ENCODE measurements at places on chromosomes 2 and 18.

DNA sequence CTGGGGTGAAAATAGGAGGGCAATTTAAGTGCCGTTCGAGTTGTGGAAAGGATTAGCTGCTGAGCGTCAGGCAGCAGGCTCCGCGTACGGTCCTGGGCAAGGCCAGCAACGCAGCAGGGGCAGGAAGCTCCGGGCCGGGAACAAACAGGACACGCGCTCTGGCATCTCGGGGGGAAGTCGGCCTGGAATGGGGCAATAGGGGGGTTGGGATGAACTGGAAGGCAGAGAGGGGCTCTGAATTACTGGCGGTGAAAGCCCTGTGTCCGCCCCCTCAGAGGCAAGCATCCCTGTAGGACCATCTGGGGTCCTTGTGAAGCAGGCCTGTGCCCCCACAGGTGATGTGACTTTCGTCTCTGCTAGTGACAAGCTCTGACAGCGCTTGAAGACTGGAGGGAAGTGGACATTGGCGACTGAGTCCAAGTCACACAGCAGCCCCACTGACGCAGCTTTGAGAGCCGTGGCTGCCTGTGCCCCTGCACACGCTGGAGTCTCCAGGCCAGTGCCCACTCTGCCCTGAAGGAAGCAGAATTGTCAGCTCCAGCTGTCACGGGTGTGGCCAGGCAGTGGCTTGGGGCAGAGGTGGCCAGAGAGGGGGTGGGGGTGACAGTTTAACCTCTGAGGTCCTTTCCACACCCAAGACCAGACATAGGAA lies 22.3 kb downstream of the GPR35 start:
- peak; percentile 10 for DNase-seq

DNA sequence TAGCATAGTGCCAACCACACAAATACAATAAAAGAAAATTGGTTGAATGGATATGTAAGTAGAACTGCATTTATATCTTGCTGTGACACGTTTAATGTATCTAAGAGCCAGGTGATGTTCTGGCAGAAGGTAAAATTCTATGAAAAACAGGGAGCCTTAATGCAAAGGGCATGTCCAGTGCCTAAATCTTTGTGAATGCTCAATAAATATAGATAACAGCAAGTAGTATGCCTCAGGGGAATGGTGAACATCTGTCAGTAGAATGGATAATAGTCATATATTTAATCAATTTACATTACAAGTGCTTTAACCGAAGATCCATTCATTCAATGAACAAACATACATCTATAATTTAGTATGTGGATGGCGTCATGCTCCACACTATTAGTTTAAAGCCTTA lies 43.7 kb upstream of the NYAP2 start:
- no peak for DNase-seq

DNA sequence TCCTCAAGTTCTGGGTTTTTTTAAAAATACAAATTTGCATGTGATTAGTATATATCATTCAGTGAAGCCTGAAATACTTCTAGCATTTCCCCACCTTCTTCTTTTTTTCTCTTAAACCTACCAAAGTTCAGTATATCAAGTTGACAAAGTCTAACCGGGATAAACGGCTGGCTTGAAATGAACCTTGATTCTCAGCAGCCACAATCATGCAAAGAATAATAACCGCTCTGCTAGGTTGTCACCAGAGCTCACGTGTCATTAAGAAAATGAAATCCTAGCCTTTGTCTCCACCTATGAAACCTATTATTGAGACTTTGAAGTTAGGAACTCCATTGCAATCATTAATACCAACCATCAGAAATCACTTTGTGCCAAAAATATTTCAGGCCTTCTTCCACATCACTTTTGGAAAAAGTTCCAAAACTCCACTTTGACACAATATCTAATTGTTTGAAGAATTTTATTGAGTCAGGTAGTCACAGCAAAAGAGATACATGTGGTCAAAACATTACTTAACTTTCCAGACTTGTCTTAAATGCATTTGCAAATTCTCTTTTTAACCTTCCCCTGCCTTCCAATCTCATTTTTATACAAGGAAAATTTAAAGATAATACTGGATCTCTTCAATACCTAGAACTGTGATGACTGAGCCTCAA lies 285.6 kb upstream of the ACVR2A start:
- DNase-seq, result no peak

GRCh38 chr2:174673876-174674275 lies 76.3 kb upstream of the WIPF1 start:
- no peak for DNase-seq

DNA sequence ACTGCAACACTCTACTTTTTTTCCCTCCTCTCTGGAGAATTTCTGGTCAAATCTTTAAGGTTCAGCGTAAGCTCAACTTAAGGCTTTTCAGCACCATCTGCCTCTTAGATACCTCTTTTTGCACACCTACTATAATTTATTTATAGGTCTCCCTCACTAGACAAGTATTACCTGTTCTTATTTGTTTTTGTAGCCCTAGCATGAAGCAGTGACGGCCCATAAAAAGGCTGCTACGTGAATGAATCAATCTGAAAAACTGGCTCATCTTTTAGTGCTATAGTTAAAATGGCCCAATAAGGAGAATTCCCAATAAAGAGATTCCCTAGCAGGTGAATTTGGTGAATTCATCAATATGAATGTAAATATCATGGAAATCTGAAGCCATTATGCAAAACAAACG lies 6.5 kb downstream of the RNF149 start:
- no peak for DNase-seq

DNA sequence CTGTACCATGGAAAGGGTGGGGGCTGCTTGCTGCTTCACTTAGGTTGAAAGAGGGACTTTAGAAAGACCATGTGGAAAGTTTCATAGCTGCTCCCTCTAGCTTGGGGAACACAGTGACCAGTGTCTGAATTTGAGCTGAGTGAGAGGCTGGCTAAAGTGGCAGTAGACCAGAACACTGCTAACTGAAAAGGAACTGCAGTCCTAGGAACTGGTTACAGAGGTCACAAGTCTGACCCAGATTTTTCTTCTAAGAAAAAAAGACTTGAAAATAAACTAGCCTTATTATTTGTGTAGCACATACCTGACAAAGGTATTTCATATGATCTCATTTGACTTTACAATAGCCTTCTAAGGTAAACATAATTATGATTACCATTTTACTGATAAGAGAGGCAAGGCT lies 153.6 kb downstream of the FSHR start:
- no peak for DNase-seq

DNA sequence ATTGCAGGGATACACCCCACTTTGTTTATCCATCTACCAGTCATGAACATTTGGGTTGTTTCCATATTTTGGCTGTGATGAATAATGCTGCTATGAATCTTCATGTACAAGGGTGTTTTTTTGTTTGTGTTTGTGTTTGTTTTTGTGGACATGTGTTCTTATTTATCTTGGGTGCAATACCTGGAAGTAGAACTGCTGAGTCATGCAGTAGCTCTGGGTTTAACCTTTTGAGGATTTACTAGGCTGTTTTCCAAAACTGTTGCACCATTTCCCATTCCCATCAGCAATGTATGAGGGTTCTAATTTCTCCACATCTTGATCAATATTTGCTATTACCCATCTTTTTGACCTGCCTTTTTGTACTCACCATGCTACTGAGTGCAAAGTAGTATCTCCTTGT lies 140.0 kb upstream of the CYP1B1 start:
- no peak for DNase-seq

DNA sequence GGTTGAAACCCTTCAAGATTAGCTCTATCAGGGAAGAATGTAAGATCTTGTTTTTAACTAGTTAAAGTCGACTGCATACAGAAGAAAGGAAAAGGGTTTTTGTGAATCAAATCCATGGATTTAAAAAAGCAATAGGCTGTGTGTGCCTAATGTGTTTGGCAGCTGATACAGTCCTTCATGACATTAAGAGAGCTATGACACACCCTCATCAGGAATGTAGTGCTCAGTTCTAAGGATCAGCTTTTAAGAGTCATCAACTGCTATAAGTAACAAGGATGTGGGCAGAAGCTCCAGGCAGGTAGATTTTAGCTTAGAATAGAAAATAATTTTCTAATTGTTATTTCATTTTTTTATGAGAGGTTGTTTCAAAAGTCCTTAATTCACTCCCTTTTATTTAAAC lies 52.9 kb downstream of the PPP1R1C start:
- DNase-seq, result no peak

- no peak for DNase-seq
Measured at GRCh38 chr2:215171151-215171550, 32.7 kb upstream of the ABCA12 start.

DNA sequence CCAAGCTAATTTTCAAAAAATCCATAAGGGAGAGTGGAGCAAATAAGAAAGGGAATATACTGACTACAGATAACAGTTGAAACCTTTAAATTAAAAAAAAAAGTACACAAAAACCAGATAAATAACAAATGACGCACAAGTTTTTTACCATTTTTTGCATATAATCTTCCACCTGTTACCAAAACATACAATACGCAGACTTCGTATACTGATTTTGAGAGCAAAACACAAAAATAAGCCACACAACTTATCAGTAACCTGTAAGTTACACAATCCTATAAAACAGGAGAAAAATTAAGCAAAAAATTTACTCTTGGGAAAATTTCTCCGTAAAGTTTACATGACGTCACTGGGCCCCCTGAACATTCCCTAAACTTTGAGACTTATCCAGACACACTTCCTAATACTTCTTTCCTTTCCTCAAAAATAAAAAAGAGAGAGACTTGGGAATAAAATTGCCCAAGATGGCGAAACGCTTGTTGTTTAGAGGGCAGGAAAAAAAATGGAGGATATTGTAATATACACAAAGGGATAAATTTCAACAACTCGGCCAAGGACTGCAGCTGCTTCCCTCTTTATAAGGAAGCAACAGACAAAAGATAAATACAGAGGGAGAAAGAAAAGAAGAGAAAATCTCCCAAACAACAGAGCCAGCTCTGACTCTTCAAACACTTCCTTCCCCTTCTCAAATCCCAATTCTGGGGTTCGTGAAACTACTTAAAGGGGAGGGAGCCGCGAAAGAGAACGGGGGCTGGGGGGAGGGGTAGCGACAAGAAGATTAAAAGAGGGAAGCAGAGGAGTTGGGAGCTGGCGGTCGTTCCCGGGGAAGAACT lies 1.6 kb downstream of the BAZ2B start:
- DNase-seq, result no peak
